ENCODE measurements at places on chromosomes 12 and 14.

DNA sequence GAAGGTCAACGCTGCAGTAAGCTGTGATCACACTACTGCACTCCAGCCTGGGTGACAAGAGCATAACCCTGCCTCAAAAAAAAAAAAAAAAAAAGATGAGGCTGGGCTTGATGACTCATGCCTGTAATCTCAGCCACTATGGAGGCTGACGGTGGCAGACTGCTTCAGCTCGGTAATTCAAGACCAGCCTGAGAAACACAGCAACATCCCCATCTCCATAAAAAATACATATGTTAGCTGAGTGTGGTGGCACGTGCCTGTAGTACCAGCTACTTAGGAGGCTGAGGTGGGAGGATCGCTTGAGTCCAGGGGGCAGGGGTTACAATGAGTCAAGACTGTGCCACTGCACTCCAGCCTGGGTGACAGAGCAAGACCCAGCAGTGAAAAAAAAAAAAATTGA is 50.4 kb downstream of the GXYLT1 start:
- no peaks in the 10 kb centered on the region for H3K4me1 ChIP-seq
- H3K36me3 ChIP-seq, result no peaks in the 10 kb centered on the region
- no peak for DNase-seq
- H3K27me3 ChIP-seq, result no peaks in the 10 kb centered on the region

DNA sequence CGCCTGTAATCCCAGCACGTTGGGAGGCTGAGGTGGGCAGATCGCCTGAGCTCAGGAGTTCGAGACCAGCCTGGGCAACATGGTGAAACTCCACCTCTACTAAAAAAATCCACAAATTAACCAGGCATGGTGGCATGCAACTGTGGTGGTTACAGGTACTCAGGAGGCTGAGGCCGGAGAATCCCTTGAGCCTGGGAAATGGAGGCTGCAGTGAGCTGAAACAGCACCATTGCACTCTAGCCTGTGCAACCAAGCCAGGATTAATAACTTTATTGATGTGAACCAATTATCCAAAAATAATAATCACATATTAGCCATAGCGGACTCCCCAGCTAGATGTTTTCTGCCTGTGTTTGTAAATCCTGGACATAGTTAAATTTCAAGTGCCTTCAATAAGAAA is 1.8 kb upstream of the NUDT4 start:
- peaks cover 17% of the 10 kb centered on the region for H3K4me1 ChIP-seq
- H3K27me3 ChIP-seq, result no peaks in the 10 kb centered on the region
- no peaks in the 10 kb centered on the region for H3K36me3 ChIP-seq
- no peak for DNase-seq
- H3K4me3 ChIP-seq, result no peak overlapping the region

DNA sequence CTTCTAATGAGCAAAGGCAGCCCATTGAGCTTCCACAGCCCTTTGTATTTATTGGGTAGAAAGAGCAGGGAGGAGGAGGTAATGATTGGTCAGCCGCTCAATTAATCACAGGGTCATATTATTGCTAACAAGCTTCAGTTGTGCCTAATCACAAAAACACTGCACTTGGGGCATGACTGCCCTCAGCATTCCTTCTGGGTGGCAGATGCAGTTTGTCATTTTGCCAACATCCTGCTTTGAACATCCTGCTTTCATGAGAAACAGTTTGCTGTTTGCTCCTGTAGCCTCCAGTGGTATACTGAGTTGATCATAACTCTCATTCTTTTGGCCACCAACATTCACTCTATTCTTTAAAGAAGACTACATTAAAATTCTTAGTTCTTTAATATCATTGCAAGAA is 462.9 kb upstream of the MIS18BP1 start:
- H3K36me3 ChIP-seq, result no peaks in the 10 kb centered on the region
- DNase-seq, result no peak
- no peak overlapping the region for H3K4me3 ChIP-seq
- no peak overlapping the region for H3K27ac ChIP-seq

DNA sequence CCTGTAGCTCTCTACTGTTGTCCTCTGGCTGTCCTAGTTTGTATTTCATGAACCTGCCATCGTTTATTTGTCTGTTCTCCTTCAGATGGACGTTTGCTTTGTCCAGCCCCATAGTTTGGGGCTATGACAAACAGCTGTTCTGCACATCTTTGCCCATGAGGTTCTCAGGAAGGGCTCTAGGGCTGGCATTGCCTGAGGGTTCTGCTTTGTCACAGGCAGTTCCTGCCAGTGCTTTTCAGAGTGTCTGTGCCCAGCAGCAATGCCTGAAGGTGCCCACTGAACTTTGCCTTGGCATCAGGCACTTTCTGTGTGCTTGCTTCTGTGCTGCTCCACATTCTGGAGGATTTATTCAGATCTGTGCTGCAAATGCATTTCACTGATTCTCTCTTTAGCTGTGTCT is 361.3 kb downstream of the TMEM121 start:
- H3K36me3 ChIP-seq, result no peaks in the 10 kb centered on the region
- H3K27ac ChIP-seq, result no peak overlapping the region
- no peak overlapping the region for H3K4me3 ChIP-seq
- no peak for DNase-seq

- H3K4me1 ChIP-seq, result no peaks in the 10 kb centered on the region
- no peaks in the 10 kb centered on the region for H3K36me3 ChIP-seq
- H3K27me3 ChIP-seq, result no peaks in the 10 kb centered on the region
- H3K27ac ChIP-seq, result no peak overlapping the region
Observed at GRCh38 chr12:18084080-18084479, 5.9 kb downstream of the RERGL start.
